ENCODE measurements at places on chromosomes 7 and 10.

DNA sequence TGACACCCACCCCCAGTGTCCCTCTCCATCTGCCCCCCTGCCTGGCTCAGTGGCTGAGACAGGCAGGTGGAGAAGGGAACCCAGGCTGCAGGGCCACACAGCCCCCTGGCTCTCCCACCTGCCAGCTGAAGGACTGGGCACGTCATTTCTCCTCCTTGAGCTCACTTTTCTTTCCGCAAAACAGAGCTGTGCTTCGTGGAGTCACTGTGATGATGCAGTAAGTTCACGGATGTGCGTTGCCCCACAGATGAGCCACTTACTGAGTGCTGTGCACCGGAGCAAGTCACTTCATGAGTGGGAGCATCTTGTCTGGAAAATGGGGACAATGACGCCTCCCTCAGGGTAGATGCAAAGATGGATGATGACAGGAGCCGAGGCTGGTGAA, 2.7 kb downstream of the OPN4 start:
- DNase-seq = no peak

DNA sequence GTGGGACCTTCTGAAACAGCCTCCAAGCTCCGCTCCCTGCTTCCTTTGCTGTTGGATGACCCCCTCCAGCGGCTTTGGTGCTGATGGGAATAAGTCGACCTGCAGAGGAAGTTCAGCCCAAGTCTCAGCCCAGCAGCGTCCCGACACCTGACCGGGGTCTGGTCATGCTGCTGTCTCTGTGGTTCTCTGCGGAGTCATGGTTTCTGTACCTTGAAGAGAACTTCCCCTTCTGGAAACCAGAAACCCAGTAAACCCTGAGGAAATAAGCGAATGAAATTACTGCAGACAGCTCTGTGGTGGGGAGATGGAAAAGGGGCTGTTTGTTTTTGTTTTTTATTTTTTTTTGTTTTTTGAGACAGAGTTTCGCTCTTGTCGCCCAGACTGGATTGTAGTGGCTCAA, 18.3 kb upstream of the ZNF12 start:
- DNase-seq = no peak

DNA sequence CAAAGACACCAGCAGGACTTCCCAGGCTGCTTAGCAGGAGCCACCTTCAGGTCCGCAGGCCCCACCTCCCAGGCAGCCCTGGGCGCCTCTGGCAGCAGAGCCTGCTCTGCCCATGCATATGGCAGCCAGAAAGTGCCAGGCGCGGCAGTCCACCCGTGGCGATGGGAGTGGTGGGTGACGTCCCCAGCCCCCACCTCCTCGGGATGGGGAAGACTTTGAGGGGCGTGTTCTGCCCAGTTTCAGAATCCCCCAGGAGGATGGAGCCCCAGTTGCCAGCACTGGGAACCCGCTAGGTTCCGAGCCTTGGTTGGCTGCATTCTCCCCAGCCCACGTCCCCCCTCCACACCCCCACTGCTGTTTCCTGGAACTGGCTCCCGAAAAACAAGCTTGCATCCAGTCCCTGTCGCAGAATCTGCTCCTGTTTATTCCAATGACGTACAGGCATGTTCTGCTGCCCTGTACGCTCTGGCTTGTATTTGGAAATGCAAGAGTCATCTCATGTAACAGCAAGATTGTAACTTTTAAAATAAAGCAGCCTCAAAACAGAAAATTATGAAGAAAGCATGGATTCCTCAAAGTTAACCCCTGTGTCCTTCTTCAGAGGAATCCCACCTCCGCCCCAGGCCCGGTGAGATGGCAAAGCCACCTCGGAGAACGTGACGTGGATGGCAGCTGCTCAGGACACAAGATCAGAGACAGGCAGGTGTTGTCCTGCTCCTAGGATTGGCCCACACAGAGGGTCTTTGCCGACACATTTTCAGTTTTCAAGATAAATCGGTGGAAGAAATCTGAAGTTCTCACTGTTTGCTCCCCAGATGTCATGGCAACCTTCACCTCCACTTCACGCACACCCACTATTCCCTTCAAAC, 87.8 kb upstream of the PPP2R2D start:
- no peak for DNase-seq

DNA sequence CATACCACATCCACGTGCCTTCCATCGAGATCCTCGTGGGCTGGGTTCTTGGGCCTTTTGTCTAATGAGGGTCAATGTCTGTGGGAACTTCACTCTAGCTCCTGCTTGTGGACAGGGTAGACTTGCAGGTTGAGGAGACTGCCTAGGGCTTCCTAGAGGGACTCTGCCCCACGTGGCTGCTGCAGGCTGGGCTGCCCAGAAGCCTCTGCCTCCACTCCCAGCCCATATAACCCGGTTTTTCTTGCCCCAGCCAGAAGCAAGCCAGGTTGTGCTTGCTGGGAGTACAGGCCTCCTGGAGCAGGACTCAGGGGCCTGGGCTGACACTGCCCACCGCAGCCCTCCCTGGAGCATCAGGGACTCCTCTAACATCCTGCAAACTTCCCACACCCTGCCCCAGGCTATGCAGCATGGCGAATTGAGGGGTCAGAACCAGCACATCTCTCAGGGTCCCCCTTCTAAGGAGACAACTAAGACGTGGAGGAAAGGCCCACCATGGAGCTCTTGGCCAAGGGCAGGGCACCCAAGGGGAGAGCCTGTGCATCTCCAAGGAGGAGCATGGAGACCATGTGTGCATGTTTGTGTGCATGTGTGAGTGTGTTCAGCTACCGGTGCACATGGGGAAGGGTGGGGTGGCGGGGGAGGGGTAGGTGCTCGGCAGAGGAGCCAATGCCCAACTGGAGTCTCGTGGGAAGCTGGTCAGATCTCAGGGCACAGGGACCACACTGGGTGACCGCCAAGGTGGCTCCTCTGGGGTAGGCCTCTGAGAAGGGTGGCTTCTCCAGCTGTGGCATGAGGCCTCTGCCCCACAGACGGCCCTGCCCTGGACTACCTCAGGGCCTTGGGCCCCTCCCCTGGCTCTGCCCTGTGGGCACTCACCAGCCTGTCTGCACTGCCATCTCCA, 62.6 kb downstream of the RASGEF1A start:
- no peak for DNase-seq

DNA sequence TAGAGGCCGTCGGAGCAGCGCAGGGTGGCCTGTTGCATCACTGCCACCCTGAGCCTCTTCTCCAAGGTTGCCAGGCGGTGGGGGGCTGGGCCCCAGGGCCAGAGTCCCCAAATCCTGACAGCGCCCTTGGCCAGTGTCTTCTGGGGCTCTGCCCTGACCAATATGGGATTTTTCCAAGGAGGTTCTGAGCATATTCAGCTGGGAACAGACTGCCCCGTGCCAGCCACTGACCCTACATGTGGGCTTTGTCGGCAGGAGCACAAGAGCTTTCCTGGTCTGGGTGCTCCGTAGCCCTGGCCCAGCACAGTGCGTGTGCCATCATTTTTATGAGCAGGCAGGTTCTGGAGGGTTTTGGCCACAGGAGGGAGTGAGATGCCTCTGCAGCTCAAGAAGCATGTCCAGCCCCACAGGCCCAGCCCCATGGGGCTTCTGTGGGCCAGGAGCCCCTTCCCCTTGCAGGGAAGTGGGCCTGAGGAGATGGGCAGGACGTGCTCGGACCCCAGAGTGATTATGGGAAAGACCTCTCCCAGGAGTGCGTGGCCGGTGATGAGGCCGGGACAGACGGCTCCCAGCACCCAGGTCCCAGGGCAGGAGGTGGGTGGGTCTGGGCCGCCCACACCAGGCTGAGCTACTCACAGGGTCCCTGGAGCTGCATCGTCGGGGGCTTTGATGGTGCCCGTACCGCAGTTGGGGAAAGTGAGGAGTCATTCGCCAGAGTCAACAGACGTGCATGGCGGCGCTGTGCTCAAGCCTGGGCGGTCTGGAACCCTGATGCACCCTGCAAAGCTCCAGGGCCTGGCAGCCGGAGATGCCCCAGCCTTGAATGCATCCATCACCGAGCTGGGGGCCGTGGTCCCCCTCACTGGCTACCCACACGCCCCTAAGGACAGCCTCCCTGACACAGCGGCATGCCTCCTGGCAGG, 66.6 kb downstream of the PWWP2B start:
- DNase-seq = no peak

- no peak for DNase-seq
These were observed 121.6 kb upstream of the ZNF92 start for GRCh38 chr7:65251851-65252620.

GRCh38 chr10:3757638-3758490, 27.1 kb downstream of the KLF6 start:
- no peak for DNase-seq

- DNase-seq = no peak
These were observed 32.3 kb upstream of the LSM8 start for GRCh38 chr7:118151671-118152070.

GRCh38 chr10:102120142-102120990, at the start of gene LDB1:
Gene LDB1, minus strand, starts transcription at chr10:102120368. Its CDS starts 258 bp downstream, at chr10:102120110.
- no peak for DNase-seq
